GM12878 (cell line): ENCODE measurements at places on chromosomes 6 and 20. TPM values are rescaled to one million over a fixed set of nuclear protein-coding genes. Genes with fewer than 3 reads are reported as not detected.

Gene CLDN20
- total RNA-seq: not detected in 2 replicates

Gene OTOR
- total RNA-seq: not detected in 2 replicates

Gene RCAN2
- total RNA-seq: not detected in 2 replicates

Gene TGM3
- not detected in 2 replicates for total RNA-seq
